Adrenal gland (tissue), 19 donors: ENCODE measurements at places on chromosomes 2 and 18. TPM values are rescaled to one million over a fixed set of nuclear protein-coding genes. Genes with fewer than 3 reads are reported as not detected.
A peak's percentile ranks its signal among the peaks of the same experiment; 100 is the strongest.

DNA sequence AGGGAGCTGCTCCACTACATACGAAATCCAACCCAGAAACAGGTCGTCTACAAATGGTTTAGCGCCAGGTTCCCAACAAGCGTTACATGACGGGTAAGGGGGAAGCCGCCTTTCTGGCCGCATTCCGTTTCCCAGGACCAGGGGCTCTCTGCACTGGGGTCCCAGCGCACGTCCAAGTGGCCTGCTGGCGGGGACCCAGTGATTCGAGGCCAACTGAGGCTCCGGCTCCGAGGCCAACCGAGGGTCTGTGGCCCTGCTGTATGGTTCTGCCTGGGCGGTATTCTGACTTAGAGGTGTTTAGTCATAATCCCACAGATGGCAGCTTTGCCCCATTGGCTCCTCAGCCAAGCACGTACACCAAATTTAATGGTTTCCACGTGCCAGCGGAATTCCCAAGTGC, 127.2 kb downstream of the PKP4 start:
- no peak for DNase-seq

DNA sequence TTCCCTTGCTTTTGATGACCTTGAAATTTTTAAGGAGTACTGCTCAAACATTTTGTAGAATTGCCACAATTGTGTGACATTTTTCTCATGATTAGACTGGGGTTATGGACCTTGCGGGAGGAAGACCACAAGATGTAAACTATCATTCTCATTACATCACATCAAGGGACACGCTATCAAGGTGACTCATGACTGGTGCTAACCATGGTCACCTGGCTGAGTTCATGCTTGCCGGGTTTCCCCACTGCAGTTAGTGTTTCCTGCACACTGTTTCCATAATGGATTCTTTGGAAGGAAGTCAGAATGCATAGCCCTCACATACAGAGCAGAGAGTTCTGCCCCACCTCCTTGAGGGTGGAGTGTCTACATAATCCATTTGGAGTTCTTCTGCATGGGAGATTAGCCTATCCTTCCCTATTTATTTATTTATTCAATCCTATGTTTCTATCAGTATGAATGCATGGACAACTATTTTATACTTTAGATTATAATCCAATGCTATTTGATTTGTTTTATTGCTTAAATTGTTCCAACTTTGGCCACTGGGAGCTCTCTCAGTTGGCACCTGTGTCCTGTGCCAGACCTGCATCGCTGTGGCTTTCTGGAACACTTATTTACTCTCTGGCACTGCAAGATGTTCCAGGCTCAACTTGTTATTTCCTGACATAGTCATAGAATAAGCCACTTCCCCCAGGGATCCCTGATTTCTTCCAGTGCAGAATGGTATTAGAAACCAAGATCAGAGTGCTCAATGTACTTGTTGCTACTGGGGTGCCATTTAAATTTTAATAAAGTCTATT, 6.0 kb downstream of the MC2R start:
- peak; percentile 38 for DNase-seq

DNA sequence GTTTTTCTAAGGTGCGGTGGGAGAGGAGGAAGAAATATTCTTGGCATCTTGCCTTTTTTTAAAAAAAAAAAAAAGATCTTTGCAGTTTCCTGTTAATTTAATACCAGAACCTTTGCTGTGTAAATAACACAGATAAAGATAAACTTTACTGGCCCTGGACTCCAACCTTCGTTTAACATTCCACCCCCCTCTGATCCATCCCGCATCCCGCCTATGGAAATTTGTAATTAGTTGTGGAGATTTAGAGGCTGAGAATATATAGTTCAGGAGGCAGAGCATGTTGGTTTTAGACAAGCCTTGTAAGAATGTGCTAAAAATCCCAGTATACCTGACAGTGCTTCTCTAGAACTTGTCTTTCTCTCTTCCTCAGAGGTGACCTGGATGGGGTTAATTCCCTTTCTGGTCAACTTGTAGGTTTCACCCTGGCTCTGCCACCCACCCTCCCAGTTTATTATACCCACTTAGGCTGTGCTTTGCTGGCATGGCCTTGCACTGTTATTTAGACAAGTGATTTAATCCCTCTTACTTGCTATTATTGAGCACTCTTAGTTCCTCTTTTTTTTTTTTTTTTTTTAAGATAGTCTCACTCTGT, 2.9 kb upstream of the C2orf72 start:
- no peak for DNase-seq

DNA sequence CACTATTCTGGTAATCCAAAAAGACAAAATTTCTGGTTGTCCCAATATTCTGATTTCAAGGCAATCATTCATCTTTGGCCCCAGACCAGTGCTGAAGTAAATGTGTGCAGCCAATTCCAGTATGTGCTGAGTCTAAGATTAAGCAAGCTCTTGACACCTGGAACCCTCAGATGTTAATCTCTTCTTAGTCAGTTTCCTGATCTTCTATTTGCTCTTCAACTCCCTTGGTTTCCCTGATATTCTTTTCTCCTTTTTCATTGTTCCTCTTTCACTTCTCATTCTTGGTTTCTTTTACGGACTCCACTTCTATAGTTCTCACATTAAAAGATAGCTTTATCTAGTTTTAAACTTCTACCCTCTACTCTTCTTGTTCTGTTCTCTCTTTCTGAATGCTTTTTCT, 445.7 kb upstream of the FANCL start:
- DNase-seq = no peak

The ASB18 gene
- polyA plus RNA-seq = not detected

- no peak for DNase-seq
These were observed 46.4 kb upstream of the CXCR4 start for GRCh38 chr2:136164280-136164776.

DNA sequence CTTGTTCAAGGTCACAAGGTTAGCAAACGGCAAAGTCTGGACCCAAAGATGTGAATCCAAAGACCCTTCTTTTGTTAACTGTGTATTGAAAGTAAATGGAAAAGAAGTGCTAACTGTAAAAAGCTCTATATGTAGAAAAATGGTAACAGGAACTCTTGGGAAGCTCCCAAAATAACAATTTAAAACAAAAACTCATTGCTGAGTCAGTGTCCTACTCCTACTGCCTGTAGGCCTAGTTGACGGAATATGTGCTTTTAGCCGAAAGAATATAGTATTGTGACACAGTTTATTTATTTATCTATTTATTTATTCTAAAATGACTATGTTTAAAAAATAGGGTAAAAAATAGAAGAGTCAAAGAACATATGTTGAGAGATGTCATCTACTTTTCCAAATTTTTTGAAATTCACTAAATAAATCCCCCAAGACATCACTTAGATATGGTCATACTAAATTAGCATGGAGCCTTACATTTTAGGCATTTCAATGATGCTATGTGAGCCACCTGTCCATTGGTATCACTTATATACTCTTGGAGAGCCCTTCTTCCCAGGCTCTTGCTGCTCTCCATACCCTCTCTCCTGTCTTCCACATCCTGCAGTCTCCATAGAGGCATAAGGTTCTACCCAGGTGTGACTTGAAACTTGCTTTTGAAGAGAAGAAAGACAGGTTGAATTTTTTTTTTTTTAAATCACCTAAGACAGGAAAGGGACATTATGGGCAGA, 13.7 kb downstream of the COL5A2 start:
- no peak for DNase-seq
